ENCODE measurements at places on chromosomes 11 and 22. TPM values are rescaled to one million over a fixed set of nuclear protein-coding genes. Genes with fewer than 3 reads are reported as not detected.
A peak's percentile ranks its signal among the peaks of the same experiment; 100 is the strongest.

- H3K36me3 ChIP-seq = no peaks in the 10 kb centered on the region
- no peak for DNase-seq
- no peak overlapping the region for H3K4me3 ChIP-seq
- H3K27ac ChIP-seq = no peak overlapping the region
- no peaks in the 10 kb centered on the region for H3K27me3 ChIP-seq
- H3K4me1 ChIP-seq = no peaks in the 10 kb centered on the region
These were observed 78.7 kb upstream of the SEPTIN5 start for GRCh38 chr22:19635644-19636043.

DNA sequence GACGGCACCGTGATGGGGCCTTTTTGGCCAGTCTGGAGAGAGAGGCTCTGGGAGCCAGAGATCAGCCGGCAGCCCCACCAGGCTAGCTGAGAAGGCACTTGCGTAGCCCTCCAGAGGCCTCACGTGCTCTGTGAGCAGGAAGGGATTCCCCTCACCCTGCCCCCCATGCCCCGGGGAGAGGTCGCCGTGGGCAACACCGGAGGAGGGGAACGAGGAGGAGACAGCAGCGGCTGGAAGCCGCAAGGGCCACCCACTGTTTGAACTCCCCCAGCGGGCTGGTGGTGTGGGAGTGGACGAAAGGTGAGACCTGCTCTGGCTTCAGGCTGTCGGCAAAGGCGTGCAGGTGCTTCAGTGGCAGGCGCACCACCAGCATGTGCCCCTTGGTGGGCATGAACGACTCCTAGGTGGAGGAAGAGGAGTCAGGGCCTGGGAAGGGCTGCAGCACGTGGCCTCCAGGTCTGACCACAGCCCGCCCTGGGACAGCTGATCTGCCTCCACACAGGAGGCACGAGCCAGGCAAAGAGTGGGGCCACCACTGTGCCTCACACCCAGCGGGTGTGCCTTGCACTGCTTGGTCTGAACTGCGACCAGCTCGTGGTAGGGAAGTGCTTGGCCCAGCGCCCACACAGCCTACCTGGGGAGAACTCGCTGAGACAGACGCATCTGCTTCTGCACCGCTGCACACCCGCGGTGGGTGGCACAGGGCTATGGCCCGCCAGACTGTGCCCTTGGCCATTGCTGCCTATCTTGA is 99.9 kb downstream of the MED15 start:
- H3K4me1 ChIP-seq = peaks cover 9% of the 10 kb centered on the region
- H3K27ac ChIP-seq = no peak overlapping the region
- H3K4me3 ChIP-seq = no peak overlapping the region
- DNase-seq = no peak
- H3K36me3 ChIP-seq = no peaks in the 10 kb centered on the region

DNA sequence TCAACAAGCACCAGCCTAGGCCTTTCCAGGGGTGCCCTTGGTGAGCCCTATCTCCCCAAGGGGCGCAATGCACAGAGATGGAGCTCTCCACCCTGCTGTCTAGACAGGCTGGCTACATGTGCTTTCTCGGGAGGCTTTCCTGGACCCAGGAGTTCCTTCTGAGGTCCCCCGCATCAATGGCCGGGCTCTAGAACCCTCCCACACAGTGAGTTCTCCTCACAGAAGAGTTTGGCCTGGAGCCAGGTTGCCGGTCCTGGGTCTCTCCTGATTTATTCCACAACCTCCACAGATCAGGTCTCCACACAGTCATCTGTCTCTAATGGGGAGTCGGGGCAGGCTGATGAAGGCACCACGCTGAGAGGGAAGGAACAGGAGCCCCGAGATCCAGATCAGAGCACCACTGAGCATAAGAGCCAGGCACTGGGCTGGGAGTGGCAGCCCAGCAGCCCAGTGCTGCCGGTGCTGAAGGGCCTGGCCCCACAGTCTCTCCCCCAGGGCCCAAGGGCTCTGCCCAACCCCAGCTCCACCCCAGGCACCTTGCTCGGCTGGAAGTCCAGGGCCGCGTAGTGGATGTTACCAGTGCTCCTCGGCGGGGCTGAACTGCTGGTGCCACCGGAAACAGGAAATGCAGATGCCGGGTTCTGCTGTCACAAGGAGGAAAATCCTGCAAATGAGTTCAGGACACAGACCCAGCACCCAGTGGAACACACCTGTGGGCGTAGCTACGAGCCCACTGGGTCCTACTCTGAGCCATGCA is 44.7 kb downstream of the GAB4 start:
- no peak overlapping the region for H3K4me3 ChIP-seq
- no peak overlapping the region for H3K27ac ChIP-seq
- no peaks in the 10 kb centered on the region for H3K4me1 ChIP-seq
- DNase-seq = no peak
- H3K27me3 ChIP-seq = no peaks in the 10 kb centered on the region

DNA sequence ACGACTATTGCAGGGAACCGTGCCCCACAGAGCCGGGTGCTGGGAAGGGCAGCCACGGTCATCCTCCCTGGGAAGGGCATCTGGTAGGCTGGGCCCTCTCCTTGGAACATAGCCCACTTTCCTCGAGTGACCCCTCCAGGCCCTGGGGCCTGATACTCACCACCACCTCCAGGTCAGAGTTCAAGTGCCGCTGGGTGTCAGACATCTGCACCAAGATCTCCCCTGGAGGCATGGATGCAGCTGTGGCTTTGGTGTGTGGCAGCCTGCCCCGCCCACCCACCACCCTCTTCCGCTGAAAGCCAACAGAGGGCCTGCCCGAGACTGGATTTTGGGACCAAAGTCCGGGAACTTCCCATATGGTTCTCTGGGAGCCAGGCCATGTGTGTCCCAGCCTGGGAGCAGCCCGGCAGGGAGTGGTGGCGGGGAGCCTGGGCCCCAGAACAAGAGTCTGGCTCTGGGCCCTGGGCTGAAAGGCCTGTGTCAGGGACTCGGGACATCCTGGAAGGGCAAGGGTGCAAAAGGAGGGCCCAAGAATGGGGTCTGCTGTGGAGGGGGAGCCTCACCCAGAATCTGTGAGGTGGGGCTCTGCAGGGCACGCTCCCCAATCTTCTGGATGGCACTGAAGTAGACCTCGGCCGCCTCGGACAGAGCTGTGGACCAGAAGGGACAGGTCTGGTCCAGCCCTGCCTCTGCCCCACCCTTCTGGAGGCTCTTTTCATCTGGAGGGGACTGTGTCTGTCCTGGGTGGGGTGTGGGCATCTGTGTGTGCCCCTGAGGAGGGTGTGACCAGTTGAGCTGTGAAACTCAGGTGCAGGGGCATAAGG is 2.6 kb downstream of the BAIAP2L2 start:
- no peaks in the 10 kb centered on the region for H3K4me1 ChIP-seq
- no peak for DNase-seq
- H3K27ac ChIP-seq = no peak overlapping the region
- no peaks in the 10 kb centered on the region for H3K36me3 ChIP-seq

DNA sequence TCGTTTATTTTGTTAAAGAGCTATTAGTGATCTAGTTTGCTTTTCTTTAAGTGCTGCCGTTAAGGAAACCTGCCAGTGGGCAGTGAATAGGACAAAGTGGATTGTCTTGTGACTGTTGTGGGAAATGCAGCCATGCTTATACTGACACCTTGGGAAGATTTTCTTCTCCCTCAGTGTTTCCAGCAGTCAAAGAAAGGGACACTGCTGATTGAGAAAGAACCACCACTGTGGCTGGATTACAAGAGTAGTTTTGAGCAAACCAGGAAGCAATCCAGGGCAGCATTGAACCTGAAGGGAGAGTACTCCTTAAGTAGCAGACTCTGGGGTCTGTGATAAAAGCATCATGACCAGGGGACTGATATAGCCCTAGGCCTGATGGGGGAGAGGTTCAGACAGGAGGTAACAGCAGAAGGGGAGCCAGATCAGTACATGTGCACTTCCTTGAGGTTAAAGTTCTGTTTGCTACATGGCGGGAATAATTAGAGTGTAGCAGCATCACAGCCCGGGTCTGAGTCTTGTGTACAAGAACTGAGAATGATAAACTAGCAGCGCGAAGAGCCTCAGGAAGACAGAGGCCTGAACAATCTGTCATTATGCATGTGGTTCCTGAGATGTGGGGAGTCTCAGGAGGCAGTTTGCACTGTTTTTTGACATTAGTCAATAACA is 167.8 kb downstream of the C11orf91 start:
- no peaks in the 10 kb centered on the region for H3K4me1 ChIP-seq
- H3K27ac ChIP-seq = no peak overlapping the region
- H3K27me3 ChIP-seq = no peaks in the 10 kb centered on the region
- DNase-seq = no peak
- no peaks in the 10 kb centered on the region for H3K36me3 ChIP-seq

DNA sequence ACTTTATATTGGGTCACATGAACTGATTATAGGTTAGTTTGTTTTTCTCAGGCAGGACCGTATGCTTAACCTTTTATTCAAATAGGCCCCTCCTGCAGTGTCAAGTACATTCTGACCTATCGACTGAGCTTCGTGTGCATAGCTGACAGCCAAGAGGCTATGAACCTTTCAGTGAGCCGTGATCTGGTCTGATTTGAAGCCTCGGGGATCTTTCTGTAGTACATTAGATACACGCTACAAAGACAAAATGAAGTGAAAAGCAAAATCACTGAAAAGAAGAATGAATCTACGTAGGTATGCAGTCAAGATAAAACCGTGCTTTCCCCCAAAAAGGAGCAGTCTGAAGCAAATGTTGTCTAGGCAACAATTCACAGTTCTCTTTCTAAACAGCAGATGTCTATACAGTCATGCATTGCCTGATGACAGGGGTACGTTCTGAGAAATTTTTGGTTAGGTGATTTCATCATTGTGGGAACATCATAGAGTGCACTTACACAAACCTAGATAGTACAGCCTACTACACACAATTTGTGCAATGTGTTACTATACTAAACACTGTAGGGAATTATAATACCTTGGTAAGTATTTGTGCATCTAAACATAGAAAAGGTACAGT is 18.1 kb downstream of the JHY start:
- DNase-seq = no peak
- no peak overlapping the region for H3K27ac ChIP-seq
- H3K4me1 ChIP-seq = no peaks in the 10 kb centered on the region

DNA sequence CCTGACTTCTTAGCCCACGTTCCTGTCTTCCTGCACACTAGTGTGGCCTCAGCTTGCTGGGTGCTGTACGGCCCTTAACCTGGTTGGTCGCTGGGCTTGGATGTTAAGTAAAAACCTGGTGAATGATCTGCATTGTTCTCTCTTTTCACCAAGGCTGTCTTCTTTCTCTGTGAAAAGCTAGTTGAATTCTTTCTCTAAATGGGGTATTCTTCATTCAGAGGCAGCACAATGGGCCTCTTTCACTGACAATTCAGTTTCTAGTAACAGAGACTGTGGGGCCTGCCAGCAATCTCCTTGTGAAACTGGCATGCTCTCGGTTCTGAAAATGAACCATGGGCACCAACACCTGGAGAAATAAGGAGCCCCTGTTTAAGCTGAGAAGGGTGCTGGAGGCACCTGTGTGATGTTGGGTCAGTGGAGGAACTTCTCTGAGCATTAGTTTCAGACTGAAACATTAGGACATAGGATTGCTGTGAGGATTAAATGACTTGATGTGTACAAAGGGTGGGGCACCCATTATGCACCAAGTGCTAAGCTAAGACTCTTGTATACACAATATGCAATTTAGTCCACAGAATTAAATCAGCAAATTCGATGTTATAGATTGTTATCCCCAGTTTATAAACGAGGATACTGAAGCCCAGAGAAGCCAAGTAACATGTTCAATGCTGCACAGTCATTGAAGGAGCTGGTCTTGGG is 33.1 kb upstream of the ELF5 start:
- DNase-seq = no peak
- H3K27ac ChIP-seq = no peak overlapping the region
- H3K4me3 ChIP-seq = no peak overlapping the region

DNA sequence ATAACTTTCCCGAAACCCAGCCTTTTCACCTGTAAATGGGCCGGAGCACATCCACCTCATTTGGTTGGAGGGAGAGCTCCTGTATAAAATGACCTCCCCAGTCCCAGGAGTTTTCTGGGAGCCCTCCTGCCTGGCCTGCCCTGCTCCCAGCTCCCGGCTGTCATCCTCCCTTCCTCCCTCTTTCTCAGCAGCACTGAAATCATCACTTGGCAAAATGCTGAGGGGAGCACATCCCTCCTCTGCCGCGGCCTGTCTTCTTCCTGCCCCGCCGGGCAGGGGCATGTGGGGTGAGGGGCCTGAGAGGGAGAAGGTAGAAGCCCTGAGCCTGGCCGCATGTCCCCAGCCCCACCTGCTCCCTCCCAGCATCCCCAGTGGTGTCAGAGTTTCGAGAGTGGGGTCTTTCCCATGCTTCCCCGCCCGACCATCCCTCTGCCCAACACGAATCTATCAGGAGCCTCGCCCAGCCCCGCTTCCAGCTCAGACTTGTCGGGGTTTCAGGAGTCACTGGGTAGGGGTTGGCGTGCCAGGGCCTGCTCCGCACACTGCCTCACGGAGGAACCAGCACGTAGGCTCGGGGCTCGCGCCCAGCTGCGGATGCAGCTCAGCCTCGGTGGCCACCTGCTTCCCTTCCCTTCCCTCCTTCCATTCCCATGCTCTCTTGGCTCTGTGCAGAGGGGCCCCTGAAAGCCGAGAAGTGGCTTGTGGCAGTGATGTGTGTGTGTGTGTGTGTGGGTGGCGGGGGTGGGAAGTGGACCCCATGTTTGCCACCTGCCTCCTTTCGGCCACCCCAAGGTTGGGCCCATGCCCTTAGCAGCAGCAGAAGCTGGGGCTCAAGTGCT is 37.1 kb downstream of the NECTIN1 start:
- no peaks in the 10 kb centered on the region for H3K36me3 ChIP-seq
- peaks cover 14% of the 10 kb centered on the region for H3K4me1 ChIP-seq
- peaks cover 4% of the 10 kb centered on the region for H3K27me3 ChIP-seq

DNA sequence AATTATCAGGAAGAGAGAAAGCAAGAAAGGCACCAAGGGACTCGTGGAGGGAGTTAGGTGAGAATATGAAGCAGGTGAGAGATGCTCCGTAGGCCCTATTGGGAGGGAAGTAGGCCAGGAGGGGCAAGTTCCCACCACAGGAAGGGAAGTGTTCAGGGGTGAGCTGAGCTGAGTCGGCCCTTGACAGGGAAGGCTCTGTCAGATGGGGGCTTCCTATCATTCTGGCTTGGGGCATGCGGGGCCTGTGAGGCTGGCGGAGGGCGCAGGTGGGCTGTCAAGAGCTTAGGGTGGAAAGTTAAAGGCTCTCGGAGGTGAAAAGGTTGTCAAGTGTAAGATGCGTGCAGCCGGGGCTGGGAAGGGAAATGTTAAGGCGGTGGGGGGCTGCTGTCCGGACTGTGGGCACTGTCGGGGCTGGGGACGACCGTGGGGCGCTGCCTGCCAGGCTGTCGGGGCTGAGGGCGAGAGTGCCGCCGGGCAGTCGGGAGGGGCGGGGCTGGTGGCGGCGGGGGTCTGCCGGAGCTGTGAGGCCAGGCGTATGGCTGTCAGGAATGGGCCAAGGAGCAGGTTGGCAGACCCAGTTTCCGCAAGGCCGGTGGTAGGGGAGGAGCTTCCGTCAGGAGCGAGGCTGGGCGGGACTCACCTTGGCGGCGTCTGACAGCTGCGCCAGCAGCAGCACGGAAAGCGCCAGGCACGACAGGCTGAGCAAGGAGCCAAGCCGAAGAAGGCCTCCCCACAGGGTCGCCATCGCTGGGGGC is 496 bp downstream of the TMEM9B start:
- H3K27me3 ChIP-seq = no peaks in the 10 kb centered on the region
- peaks cover 24% of the 10 kb centered on the region for H3K4me1 ChIP-seq
- peak overlapping the region; percentile 94 for H3K27ac ChIP-seq
- no peaks in the 10 kb centered on the region for H3K36me3 ChIP-seq
- H3K4me3 ChIP-seq = peak overlapping the region; percentile 87

- no peaks in the 10 kb centered on the region for H3K27me3 ChIP-seq
- H3K4me3 ChIP-seq = no peak overlapping the region
- H3K36me3 ChIP-seq = peaks cover 23% of the 10 kb centered on the region
- no peak overlapping the region for H3K27ac ChIP-seq
- DNase-seq = no peak
These were observed 26.3 kb downstream of the APOL1 start for GRCh38 chr22:36279219-36279666.

CBLIF gene
- total RNA-seq = not detected

SUSD2 gene
- total RNA-seq = 0.48 TPM

OR8G5 gene
- total RNA-seq = not detected

OR2D2 gene
- total RNA-seq = not detected

MMP3 gene
- total RNA-seq = not detected

All from CD8-positive, alpha-beta memory T cell (primary cell).